ENCODE measurements at places on chromosomes 5 and 9.

GRCh38 chr5:102223542-102224477, 72.3 kb downstream of the SLCO4C1 start:
- DNase-seq, result peak; percentile 70

- no peak for DNase-seq
Measured at GRCh38 chr5:141753143-141753970, 71.3 kb upstream of the ARAP3 start.

DNA sequence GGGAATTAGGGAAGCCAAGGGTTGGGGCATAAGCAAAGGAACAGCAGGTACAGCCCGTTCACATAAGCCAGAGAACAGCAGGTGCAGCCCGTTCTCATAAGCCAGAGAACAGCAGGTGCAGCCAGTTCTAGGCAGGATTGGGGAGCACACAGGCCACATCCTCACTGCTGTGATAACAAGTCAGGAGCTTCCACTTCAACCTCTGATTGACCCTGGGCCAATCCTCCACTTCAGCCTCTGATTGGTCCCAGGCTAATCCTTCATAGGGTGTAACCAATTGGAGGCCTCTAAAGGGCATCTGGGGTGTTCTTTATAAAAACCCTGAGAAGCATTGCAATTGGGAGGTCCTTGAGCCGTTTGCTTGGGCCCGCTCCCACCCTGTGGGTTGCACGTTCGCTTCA, 27.5 kb downstream of the CEL start:
- peak; percentile 57 for DNase-seq

GRCh38 chr5:84569307-84569706, 184.6 kb upstream of the EDIL3 start:
- no peak for DNase-seq

DNA sequence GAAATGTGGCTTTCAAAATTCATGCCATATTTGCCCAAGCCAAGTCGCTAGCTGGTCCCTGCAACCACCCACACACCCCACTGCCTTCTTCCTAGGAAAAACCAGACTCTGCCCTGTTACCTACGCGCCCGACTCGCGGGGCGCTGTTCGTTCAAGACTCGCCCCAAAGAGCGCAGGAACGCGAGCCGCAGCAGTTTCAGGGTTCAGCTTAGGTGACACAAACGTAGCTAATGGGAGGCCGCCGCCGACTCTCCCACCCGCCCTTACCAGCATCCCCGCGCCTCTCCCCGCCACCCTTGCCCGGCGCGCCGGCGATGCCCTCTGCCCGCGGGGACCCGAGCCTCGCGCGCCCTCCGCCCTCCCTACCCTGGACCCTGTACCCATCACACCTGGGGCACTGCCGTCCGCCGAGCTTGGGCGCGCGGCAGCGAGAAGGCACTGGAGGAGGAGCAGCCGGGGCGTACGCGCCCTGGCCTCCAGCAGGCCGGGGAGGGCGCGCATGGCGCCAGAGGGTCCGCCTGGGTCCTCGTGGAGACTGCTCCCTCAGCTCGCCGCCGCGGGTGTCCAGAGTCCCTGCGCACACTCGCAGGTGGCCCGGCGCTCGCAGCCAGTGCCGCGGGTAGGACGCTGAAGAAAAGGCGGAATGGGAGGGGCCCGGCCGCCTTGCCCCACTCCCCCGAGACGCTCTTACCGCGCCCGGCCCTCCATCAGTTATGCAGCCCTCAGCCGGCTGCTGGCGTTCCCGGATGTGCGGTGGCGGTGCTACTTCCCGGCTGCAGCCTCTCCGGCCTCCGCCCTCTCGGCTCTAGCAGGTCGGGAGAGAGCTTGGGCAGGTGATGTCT, at the start of gene EMB:
TSS of gene EMB (minus strand) at position 638 of the 842 bp plus-strand sequence. CDS start at position 501, 137 bp downstream.
- peak; percentile 62 for DNase-seq

- no peak for DNase-seq
Measured at GRCh38 chr5:108736855-108737254, 10.8 kb upstream of the FER start.

DNA sequence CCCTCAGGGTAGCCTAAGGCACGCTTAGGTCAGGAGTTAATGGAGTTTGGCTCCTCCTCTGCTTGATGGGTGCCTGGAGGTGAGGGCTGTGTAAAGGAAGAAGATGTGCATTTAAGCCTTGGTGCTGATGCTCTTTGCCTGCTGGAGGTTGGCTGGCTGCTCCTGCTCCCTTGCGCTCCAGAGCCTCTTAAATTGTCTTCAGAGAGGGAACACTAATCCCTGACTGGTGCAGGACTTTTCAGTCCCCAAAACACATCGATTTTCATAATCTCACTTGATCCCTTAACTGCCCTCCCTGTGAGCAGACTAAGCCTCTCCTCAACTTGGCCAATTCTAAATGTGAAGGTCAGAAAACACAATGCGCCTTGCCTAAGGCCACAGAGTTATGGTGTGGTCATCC, 16.2 kb upstream of the TCOF1 start:
- no peak for DNase-seq

DNA sequence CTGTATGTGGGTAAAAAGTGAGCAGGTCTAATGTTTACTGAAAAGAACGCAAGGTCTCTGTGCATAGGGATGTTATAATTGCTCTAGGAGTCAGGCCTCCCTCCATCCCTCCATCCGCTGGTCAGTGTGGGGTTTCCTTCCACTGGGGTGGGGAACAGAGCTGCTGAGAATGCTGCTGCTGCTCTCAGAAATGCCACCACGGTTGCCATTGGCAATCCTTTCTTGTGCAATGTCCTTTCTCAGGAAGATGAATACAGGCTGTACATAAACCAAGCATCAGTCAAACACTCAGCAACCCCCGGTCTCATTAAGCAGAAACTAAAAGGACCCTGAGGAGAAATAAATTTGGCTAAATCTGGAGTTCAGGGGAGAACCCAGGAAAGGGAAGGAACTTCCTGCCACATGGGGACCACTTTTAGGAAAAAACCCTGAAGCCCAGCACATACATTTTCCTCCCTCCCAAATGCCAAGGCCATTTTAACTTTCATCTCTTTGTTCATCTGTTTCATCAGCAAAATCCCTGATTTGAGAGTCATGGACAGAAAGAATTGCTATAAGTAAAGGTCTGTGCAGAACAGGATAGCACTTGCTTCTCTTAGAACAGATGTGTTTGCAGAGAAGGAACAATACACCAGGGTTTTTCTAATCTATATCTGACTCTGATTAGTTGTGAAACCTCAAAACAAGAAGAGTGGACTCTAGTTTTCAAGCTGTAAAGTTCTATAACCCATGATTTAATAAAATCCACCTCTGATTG, 70.4 kb upstream of the SLC1A3 start:
- DNase-seq, result no peak

- no peak for DNase-seq
Measured at GRCh38 chr9:97480174-97480573, 21.3 kb upstream of the TMOD1 start.

DNA sequence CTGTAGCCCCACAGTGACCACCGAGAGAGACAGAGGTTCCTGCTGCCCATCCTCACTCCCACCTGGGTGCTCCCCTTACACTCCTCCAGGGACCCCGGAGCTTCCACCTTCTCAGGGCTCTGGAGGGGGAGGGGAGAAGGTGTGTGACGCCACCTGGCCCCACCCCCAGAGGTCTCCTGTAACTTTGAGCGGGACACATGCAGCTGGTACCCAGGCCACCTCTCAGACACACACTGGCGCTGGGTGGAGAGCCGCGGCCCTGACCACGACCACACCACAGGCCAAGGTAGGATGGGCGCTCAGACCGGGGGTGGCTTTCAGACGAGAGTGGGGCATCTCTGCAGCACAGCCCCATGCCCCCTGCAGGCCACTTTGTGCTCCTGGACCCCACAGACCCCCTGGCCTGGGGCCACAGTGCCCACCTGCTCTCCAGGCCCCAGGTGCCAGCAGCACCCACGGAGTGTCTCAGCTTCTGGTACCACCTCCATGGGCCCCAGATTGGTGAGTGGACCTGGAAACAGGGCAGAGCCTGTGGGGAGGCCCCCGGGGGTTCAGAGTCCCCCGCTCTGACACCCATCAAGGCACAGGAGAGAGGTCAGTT, 4.5 kb downstream of the MAMDC4 start:
- no peak for DNase-seq

DNA sequence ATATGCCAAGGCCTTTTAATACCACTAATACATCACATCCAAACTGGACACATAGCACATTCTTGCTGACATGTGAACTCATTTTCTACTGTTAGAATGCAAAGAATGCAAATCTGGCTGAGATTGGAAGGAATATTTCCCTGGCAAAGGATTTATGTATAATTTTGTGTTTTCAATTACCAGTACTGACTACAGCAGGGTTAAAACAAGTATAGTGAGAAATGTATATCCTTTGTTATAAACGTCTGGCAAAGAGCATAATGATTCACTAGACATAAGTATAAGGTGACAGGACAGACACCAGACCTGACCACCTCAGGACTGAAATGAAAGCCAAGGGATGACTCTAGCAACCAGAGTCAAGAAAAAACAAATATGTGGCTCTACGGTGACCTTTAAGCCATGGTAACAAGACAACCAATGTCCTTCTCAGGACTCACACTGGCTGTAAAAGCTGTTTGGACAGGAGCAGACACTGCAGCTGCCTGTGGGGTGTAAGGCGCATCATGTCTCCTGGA, 95.0 kb downstream of the MRPS27 start:
- no peak for DNase-seq

DNA sequence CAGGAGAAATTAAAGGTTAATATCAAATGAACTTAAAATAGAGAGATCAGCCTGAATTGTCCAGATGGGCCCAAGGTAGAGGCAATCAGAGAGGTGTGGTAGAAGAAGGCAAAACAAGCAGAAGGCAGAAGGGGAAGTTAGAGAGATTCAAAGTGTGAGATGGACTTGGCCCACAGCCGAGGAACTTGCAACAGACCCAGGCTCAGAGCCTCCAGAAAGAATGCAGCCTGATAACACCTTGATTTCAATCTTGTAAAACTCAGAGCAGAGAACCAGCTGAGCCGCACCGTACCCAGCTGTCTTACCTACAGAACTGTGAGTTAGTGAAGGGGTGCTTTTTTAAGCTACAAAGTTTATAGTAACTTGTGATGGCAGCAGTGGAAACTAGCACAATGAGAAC, 190.9 kb downstream of the RFK start:
- DNase-seq, result no peak

DNA sequence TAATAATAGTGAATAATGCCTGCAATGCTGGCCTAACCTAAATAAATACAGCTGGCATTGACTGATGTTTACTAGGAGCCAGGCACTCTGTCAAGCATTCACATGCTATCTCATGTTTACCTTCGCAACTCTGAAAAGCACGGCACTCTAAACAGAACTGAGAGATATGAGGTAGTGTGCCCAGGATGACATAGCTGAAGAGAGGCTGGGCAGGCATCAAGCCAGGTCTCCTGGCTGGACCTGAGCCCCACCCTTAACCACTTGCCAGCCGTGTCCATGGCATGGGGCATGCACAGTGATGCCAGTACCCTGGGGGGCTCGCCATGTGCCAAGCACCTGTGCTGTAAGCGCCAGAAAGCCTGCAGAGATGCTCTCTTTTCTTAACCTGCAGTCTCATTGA, 119.4 kb upstream of the MVB12B start:
- no peak for DNase-seq

GRCh38 chr9:91073049-91073810, 271.6 kb downstream of the SYK start:
- DNase-seq, result no peak

DNA sequence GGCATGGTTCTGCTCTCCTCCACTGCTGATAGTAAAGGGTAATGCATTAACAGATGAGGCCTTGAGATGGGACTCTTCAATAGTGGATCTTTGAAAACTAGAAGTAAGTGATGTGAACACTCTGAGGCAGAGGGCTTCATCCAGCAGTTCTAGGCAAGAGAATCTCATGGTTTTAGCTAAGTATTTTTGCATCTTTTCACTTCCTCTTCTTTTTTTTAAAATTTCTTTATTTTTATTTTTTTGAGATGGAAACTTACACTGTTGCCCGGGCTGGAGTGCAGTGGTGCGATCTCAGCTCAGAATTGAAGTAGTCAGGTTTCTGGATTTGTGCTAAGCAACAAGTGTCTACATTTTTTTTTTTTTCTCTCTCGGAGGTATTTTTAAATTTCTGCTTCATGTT, 101.9 kb downstream of the MTRR start:
- DNase-seq, result no peak

GRCh38 chr5:143471041-143471509, 67.6 kb upstream of the NR3C1 start:
- DNase-seq, result no peak

Measured in hematopoietic multipotent progenitor cell treated with erythropoietin and hydrocortisone succinate and interleukin-3 and kit ligand, for 8 days (in vitro differentiated cells).